ENCODE measurements at places on chromosomes 1 and 21.

DNA sequence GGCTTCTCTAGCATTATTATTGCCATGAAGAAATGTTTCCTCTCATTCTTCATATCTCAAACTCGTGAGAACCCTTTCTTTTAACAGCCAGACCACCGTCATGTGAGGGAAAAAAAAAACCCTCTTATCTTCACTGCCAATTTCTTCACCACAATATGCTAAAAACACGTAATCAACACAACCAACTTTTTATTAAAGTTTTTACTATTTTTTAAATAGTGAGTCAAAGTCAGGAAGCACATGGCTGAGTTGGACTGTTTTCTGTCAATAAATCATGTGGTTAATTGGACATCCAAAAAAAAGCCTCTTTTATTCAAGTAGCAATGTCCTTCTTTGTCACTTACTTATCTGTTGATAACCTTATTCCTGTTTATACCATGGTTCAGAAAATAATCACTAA, 55.9 kb upstream of the SAMD13 start:
- DNase-seq = no peak

- DNase-seq = no peak
These were observed 91.0 kb downstream of the OLFML2B start for GRCh38 chr1:161932668-161933067.

DNA sequence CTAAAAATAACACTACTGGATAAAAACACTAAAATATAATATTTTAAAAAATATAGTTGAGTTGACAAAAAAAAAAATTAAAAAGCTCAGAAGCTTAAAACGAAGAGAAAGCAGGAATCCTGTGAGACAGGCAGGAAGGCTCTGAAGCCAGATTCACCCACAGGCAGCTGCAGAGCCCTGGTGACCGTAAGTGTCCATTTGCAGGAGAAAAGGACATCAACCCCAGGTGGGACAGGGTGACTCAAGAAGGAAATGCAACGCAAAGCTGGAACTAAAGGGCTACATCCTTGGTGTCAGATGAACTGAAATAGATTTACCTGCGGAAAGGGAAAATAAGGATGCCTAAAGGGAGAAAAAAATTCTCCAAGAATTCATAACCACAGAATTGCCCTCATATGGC, 46.8 kb downstream of the USP24 start:
- DNase-seq = no peak

GRCh38 chr1:75136921-75137641, 2.9 kb downstream of the LHX8 start:
- DNase-seq = no peak

DNA sequence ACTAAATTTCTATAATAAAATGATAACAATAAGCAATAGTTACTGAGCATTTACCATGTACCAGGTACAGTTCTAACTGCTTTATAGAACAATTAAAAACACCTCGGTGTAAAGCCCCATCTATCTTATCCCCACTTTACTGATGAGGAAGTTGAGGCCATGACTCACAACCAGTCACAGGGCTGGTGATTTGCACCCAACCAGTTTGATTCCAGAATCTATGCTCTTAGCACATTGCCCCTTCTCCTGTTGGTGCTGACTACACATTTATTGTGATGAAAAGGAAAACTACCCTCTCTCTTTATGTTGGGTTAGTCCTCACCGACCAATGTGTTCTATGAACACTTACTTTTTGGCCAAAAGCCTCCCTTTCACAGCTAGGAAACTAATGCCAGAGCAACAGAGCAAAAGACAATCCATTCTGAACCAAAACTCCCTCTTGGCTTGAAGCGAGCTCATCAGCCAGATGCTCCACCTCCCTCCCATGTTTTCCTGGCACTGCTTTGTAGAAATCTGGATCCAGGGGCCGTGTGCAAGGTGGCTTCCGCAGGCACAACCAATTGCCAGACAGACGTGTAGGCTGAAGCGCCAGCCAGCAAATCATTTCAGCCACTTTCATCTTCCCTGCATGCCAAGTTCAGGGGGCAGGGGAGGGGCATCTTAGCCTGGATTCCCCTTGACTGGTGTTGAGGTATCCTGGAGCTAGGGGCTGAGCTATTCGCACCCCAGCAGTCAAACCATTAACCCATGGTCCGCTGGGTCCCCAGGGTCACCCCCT, 32.0 kb upstream of the SLC30A1 start:
- DNase-seq = no peak

DNA sequence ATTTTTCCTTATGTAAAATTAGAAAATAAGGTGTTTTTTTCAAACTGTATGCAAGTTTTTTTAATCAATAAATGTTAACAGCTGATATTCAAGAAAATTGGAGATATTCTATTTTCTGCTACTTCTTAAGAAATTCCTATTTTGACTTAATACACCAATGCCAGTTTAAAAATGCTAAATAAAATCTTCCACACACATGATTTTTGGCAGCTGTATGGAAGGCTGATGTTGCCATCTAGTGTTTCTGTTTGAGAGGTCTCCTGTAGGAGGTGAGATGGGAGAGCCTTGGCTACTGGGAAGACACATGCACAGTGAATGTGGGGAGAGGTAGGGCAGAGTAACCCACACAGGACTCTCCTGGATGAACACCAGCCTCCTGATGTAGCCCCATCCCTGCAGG, 29.2 kb upstream of the OR2B11 start:
- no peak for DNase-seq

DNA sequence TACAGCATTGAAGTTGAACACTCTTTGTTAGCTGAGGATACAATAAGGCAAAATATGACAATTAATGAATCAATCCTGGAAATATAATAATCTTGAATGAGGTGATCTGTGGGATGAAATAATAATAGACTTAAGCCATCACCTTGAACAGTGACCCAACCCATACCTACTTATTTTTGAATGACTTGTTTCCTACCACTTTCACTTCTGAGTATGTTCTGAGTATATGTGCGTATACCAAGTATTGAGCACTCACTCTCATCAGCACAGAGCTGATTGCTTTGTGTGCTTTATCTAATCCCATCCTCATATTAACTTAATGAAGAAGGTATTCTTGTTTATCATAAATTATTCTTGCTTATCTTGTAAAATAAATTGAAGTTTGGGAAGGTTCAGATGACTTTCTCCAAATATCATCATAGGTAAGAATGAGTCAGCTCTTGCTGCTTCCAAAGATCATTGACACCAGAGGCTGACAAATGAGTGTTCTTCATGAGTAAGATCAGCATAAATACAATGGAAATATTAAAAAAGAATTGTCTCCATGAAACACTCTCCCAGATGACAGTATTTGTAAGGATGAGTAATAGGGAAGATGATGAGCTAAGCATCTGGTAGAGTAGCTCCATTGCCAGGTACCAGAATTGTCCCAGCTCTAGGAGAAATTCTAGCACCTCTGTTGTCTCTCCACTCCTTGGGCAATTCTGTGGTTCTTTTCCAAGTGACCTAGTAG, 198.1 kb upstream of the KIAA0040 start:
- no peak for DNase-seq

DNA sequence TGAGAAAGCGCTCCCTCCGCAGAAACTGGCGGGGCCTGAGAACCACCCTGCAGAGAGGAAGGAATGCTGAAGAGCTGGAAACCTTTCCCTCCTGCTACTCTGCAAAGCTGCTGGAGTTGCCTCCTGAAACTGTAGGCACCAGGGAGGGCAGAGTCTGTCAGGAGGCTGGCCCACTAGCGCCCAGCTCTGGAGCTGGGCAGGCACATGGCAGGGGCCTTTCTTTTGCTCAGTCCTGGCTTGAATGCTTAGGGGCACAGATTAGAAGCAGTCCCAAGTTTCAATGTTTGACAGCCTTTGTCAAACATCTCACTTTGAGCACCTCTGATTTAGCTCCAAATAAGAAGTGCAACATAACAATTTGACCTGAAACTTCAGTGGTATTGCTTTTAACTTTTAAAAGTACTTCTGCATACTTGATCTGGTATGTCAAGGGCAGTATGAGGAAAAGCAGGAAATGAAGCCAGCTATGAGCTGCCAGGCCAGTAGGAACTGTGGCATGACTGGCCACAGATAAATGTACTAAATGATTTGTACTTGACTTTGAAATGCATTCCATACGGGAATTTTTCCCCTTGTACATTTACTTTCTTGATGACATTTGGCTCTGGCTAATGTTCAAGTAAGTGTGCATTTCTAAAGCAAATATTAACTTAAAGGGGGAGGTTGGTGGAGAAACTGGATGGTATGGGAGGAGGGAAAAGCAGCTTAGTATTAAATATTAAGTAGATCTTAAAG, 7.2 kb downstream of the C1orf116 start:
- DNase-seq = no peak

DNA sequence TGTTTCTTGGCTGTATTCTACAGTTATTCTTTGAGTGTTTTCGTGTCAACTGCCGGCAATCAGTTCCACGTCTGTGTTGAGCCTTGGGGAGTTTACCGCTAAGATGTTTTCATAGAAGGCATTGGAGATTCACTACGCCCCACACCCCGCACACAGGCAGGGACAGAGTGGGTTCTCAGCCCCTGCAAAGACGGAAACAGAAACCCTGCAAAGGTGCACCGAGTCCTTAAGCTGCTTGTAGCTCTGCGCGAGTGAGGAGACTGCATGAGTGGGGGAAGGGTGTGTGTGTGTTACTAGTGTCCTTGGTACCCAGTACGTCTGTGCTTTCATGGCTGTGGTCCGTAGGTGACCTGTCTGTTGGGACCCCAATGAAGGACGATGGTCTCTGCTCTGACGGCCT, 1.9 kb downstream of the LHX4 start:
- no peak for DNase-seq

DNA sequence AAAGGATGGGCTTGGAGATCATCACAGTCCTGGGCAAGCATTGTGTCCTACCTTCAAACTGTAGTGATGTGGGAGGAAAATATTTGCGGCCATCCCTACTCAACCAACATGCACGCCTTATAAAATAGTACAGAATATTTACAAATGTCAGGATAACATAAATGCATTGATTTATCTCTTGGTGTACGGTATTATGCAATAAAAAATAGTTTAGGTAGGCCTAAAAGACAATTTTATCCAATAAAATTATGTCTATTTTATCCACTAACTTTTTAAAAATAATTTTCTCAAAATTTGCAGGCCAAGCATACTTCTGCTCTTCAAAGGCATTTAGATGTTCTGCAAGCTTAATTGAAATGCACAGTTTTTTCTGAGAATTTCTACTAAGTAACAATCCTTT, at the start of gene OR2T1:
OR2T1 (plus strand) TSS at position 301 of the 400 bp plus-strand sequence. CDS start 3,100 bp downstream, outside the sequence.
- no peak for DNase-seq

- DNase-seq = no peak
These were observed 356.4 kb downstream of the DISC1 start for GRCh38 chr1:231982871-231983587.

DNA sequence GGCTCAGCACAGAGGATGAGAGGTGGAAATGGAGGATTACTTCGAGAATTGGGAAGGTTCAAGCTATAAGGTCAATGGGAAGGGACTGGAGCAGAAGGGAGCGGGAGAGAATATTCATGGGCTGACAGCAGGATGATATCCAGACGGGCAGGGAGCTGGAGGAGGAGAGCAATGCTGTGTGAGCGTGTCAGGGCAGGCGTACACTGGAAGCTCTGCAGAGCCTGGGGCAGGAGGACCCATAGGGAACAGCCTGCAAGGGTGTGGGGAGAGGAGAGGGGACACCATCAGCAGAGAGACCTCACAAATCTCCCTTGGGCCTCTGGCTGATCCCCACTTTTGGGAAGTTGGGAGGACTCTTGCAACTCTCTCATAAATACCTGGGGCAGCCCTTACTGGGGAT, 13.7 kb downstream of the CSF1 start:
- DNase-seq = no peak
